ENCODE measurements at places on chromosomes 11 and 22.

DNA sequence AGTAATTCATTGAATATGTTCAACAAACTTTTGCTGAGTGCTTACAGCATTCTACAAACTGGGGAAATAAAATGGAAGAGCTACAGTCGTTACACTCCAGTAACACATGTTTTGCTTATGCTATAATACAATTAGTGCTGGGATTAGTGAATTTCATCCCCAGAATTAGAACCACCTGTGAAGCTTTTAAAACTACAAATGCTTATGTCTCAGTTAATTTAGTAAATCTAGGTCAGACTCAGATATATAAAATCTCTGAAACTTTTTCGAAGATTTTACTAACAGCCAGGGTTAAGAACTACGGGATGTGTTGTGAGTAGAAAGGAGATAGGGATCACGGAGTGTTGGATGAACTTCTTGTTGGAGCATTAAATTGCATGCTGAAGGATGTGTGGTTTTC, 33.7 kb upstream of the EED start:
- no peak for DNase-seq

DNA sequence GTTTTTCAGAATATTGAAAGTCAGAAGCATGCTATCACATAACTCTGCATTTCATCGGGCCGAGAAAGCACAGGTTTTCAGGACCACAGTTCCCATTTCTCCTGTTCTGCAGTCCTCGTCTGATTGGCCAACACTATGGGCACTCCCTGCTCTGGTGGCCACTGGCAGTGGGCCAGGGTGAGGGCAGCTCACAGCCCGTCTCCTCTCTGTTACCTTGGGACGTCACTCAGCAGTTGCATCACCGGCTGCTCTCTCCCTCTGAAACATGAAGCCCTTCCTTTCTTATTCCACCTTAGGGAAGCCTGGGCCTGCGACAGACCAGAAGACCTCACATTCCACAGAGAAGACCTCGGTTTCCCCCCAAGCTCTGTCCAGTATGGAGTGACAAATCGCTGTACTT, 11.4 kb upstream of the MICAL3 start:
- DNase-seq, result no peak

DNA sequence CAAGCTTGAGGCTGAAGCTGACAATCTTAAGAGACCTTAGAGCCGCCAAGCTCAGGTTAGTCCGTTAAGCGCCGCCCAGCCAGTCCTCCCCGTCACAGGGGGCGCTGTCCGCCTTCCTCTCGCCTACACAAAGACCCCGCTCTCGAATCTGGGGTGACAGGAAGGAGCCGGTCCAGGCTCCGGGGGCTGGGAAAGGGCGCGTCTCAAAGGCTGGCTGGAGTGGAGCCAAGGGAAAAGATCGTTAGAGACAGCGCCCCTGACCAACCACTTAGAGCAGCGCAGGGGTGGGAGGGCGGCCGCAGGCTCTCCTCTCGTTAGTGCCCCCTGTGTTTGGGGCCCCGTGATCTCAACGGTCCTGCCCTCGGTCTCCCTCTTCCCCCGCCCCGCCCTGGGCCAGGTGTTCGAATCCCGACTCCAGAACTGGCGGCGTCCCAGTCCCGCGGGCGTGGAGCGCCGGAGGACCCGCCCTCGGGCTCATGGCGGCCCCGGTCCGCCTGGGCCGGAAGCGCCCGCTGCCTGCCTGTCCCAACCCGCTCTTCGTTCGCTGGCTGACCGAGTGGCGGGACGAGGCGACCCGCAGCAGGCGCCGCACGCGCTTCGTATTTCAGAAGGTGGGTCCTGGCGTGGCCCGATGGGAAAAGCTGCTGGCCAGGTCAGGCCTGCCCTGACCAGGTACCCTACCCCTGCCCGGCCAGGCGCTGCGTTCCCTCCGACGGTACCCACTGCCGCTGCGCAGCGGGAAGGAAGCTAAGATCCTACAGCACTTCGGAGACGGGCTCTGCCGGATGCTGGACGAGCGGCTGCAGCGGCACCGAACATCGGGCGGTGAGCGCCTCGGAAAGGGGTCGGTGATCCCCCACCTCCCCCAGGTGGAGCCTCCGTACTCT, at the start of gene MUS81:
Gene MUS81, plus strand, starts transcription at position 156 of the 887 bp plus-strand sequence. Its CDS starts 321 bp downstream, at position 477.
- peak; percentile 95 for DNase-seq

- peak; percentile 31 for DNase-seq
Measured at GRCh38 chr22:42780070-42780540, 59.4 kb upstream of the A4GALT start.

DNA sequence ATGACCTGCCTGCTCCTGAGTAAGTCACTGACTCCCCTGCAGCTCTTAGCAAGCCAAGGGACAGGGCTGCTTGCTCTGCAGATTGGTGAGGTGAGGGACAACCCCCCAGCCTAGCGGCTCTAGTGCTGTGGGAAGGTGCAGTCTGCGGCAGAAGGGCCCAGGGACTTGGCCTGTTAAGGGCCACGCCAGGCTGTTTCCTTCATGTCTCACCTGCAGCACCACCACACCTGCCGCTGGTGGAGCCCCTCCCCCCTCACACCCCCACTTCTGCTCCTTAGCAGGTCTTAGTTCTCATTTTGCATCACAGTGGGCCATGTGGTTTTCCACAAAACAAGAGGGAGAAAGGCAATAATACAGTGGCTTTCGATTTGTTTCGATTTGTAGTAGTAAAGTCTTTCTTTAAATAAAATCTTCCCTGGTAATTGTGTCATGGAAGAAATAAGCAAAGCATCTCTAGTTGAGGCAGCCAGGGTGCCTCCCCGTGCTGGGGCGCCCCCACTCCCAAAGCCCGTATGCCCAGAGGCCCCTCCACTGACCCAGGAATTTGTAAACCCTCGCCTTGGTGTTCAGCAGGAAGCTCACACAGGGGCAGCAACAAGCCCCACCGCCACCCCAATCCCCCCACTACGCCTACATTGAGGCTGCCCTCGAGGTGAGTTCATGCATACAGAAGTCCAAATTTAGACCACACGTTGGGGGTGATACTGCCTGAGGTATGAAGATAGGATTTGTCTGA, 86.5 kb upstream of the CLDN5 start:
- DNase-seq, result no peak

- no peak for DNase-seq
Measured at GRCh38 chr22:36608987-36609386, 80.0 kb upstream of the EIF3D start.

GRCh38 chr11:36622431-36623136, 24.5 kb upstream of the RAG2 start:
- no peak for DNase-seq

DNA sequence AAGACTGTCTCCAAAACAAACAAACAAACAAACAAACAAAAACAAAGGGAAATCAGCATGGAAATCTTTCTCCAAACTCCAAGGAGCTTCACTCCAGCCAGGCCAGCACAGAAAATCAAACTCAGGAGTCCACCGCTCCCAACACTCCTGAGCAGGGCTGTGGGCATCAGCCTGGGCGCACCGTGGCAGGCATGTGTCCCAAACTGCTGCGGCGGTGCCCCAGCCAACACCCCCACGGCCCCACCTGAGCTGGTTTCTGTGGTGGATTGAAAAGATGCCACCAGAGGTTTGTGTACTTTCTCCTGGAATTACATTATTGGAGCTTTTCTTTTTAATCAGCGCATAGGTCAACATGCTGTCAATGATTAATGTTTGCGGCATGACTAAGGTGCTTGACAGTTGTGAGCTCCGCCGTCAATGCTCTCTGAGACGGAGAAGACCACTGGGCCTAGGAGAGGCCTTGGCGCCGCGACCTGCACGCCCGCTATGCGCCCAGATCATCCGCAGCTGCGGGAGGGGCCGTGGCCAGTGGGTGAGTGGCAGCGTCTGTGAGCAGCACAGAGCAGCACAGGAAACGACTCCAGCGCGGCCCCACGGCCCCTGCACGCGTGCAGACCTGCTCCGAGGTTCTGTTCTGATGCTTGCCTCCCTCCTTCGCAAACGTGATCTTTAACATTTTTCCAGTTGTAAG, 18.1 kb downstream of the DRD4 start:
- DNase-seq, result no peak

DNA sequence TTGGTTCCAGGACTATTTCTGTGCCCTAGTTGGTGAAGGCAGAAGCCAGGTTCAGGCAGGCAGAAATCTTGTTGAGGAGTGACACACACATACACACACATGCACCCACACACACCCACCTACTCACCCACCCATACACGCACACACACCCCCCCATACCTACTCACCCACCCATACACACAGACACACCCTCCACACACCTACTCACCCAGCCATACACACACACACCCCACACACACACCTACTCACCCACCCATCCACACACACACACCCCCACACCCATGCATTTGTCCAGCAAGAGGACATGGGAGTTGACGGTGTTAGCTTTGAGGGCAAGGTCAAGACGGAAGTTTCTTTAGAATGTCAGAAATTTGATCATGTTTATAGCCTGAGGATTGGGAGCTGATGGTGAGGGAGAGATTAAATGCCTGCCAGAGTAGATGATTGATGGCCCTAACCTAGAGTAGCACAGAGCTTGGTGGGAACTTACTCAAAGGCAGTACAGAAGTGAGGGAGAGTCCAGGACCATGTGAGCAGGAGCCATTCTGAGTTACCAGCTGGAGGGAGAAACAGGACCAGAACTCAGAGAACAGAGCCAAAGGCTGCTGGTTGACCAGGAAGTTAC, 68.9 kb downstream of the CYB5R2 start:
- no peak for DNase-seq

DNA sequence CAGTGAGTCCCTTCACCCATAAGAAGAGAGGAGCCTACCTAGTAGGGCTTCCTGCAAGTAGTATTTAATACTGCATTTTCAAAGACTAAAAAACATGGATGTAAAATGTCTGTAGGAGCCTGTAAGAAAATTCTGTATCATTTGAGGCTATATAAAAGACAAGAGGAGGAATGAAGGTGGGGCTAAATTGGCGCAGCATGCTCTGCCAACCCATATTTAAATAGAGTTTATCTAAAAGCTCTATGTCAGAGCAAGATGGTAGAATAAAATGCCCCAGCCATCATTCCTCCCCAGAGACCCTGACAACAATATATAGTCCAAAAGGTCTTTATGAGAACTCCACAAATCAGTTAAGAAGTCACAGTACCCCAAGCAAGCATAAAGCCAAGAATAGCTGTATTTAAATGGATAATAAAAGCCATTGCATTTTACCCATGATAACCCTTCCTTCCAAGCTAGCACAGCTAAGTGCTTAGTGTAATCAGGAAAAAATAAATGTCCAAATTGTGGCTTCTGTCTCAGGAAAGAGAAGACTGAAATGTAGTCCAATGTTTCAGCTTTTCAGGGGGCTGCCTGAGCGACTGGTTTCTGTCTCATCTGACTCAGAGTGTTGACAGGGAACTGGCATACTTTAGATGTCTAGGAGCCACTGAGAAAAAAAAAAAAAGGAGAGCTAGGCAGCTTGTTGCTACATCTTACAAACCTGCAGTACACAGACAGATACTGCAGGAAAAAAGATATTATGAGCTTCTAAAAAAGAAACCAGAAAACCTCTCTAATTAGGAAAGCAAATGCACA, 258.6 kb downstream of the METTL15 start:
- DNase-seq, result no peak

DNA sequence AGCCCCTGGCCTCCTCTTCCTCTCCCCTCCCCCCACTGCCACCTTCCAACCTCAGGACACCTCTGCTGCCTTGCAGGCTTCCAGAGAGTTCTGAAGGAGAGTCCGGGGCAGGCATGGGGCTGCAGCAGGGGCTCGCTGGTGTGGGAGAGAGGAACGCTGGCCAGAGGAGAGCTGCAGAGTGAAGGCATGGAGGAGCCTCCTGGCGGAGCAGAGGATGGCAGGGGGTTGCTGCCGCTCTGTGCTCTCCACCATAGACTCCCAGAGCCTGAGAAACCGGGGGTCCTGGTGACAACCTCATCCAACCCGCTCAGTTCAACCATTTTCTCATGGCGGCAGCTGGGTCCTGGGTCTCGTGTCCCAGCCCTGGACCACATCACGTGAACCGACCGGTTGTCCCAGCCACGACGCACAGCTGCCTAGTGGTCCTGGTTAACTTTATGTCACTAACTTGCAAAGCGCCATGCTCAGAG, 17.5 kb downstream of the MRGPRG start:
- DNase-seq, result no peak

GRCh38 chr11:119706029-119706428, 23.0 kb downstream of the NECTIN1 start:
- no peak for DNase-seq

DNA sequence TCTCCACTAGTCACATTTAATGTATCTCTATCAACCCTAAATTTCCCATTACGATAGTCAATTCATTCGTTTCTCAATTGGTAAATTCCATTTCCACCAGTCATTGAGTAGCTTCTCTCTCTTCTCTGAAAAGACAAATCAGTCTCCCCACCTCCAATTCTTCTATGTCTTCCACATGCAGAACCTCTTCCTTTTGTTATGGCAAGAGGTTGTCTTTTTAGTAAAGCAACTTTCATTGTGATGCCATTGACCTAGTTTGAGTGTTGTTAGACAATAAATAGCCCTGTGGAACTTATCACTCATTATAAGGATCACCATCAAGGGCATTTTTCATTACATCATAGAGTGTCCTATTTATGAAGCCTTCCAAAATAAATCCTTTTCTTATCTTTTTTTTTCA, 340.9 kb downstream of the LRRC4C start:
- DNase-seq, result no peak

DNA sequence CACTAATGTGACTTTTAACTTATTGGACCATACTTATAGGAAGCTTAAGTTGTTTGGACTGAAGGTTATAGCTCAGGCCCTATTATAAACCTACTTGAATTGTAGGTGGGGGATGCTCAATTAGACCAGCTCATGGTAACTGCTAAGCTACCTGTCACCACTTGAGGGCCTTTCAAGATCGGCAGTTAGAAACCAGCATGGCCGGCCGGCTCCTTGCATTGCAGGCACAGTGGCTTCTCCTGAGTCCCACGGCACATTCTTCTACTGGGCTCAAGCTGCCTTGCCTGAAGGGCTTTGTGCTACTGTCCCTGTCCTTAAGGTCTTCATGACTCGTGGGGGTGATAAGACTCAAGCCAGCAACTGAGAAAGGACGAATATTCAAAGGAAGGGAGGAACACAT, 70.8 kb downstream of the TBC1D22A start:
- no peak for DNase-seq

GRCh38 chr11:114664641-114665040, 13.7 kb upstream of the NXPE2 start:
- DNase-seq, result no peak
